Erythroblast (primary cell): ENCODE measurements at places on chromosomes 12 and 14.

GRCh38 chr14:74144789-74145188, 60.0 kb downstream of the LIN52 start:
- DNase-seq: peak; percentile 18

DNA sequence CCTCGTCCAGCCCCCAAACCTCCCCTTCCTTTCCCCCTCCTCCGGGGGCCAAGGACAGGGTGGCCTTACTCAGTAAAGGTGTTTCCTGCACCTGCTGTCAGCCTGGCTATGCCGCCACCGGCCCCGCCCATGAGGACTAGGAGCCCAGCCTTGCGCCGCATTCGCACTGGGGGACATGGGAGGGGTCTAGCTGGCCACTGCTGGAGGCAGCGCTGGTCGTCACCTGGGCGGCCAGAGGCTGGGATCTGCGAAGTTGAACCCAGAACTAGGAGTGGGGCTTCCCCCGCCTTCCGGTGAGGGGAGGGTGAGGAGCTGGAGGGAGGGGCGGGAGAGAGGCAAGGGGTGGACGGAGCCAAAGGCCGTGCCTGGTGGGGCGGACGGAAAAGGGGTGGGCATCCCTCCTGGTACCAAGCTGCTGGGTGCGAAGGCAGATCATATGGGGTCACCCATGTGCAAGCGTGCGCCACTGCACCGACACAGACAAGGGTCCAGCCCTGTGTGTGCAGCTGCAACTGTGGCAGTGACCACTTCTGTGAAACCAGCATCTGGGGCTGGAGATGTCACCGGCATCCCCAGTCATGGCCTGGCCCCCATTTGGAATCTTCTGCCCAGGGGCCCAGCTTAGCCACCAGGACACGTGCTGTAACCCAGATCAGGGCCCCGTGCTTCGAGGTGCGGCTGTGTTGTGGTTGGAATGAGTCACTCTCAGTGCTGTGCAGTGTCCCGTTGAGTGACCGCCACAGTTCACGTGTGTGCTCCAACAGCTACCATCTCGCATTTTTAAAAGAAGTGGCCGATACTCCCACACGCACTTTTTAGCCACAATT, 8.5 kb downstream of the AMN start:
- DNase-seq: no peak

GRCh38 chr12:128611736-128612135, 212.0 kb downstream of the SLC15A4 start:
- DNase-seq: no peak

DNA sequence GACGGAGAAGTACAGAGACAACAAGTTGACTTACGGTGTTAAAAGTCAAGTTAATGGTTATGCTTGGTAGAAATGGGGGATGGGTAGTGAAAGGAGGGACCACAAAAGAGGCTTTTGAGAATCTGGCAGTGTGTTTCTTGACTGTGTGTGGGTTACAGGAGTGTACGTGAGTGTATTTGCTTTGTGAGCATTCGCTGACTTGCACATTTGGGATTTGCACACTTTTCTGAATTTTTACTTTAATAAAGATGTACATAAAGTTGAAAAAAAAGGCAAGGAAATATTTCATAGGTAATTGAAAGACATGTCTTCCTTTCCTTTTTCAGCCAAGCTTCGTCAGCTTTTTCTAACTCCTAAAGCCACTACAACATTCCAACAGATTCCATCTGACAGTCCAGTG, 28.6 kb upstream of the CCDC91 start:
- DNase-seq: no peak

DNA sequence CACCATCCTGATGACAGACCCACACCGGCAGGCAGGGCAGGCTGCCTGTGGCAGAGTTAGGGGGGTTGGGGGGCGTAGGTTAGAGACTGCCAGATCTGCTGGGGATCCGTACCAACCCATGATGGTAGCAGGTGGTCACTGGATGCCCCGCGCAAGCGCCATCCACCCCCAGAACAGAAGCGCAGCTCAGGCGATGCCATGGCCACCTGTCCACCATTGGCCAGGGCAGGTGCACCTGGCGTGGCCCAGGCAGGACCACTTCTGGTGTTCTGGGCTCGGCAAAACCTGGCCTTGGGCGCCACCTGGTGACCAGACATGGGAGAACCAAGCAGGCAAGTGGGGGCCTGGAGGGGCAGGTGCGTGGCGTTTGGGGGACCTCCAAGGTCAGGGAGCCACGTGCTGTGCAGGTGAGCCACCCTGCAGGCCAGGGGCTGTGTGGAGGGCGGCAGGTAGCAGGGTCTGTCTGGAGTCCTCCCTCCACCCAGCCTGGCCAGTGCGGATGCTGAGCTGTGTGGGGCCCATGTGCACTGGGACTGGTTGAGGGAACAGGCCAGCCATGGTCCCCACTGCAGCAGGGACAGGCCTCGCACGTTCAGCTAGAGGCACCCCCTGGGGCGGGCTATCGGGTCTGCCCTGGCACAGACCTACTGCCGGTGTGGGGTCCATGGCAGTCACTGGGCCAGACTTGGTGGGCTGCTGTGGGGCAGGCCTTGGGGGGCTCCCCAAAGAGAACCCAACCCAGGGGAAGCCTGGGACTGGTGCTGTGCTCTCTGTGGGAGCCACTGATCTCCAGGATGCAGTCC, 15.6 kb downstream of the BAG5 start:
- peak; percentile 85 for DNase-seq

DNA sequence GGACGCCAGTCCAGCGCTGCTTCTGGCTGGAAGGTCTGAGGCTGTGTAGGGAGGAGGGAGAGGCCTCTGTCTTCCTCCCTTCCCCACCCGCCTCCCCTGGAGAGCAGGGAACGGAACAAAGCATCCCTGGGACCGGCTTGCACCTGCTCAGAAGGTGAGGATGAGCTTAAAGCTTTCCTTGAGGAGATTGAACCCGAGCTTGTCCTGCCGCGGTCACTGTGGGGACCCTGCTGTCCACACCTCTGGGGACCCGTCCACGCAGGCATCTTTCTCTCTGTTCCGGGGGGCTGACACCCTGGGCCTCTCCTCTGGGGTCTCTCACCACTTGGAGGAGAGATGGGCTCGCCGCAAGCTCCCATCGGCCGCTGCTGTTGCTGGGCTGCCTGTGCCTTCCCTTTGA, 33.2 kb upstream of the SFSWAP start:
- DNase-seq: no peak

DNA sequence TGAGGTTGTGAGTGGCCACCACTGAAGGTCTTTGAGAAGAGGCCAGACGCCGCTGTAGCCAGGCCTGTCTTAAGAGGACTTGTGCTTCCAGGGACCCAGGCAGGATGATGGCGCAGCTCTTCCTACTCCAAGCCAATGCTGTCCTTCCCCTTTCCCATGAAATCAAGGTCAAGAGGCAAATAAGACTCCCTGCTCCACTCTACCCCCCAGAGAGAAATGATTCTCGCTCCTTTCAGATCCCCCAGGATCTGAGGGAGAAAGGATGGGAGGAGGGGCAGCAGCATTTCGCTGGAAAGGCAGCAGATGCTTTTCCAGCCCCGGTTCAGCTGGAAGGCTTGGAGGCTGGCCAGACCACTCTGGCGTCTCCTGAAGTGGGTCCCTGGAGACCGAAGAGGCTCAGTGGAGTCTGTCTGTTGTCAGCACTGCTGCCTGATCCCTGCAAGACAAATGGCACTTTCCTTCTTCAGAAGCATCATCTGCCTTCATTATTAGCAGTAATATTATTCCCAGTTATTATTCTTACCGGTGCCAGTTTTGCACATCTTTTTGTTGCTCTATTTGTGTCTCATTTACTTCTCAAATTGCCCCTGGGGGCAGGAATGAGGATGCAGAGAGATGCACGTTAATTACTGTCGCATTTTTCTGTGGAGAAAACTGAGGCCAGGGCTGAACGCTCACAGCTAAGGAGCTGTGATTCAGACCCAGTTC, 51.4 kb downstream of the C14orf132 start:
- DNase-seq: no peak

GRCh38 chr14:50741567-50741966, 73.5 kb upstream of the SAV1 start:
- DNase-seq: no peak

- no peak for DNase-seq
These were observed 28.8 kb downstream of the OAS2 start for GRCh38 chr12:113007166-113007565.

DNA sequence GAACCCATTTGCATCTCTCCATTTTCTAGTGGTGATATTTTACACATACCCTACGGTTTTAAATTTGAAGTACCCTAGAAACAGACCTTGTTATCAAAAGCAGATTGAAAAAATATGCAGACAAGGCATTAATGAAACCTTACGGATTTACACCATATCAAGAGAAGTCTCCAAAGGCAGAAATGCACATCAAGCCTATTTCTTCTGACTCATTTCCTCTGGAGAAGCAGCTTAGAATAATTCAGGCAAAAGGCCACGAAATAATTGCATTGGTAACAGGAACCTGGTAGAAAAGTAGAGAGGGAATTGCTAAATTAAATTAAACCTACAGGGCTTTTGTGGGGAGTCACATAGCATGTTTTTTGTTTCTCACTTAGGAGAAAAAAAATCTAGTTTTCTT, 34.7 kb downstream of the KICS2 start:
- no peak for DNase-seq

DNA sequence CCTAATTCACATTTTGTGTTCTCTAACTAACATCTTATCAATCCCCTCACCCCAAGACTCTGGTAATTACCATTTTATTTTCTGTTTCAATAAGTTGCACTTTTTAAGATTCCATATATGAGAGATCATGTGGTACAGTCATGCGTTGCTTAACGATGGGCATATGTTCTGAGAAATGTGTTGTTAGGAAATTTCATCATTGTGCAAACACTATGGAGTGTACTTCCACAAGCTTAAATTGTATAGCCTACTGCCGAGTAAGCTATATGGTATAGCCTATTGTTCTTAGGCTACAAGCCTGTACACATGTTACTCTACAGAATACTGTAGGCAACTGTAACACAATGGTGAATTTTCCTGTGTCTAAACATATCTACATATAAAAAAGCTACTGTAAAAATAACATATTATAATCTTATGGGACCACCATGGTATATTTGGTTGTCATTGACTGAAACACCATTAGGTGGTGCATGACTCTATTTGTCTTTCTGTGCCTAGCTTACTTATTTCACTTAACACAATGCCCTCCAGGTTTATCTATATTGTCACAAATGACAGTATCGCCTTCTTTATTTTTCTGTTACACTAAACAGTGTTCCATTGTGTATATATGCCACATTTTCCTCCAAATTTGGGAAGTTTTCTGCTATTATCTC, 473.4 kb upstream of the LMO3 start:
- DNase-seq: no peak

GRCh38 chr12:108850854-108851573, 6.4 kb downstream of the SSH1 start:
- peak; percentile 45 for DNase-seq

DNA sequence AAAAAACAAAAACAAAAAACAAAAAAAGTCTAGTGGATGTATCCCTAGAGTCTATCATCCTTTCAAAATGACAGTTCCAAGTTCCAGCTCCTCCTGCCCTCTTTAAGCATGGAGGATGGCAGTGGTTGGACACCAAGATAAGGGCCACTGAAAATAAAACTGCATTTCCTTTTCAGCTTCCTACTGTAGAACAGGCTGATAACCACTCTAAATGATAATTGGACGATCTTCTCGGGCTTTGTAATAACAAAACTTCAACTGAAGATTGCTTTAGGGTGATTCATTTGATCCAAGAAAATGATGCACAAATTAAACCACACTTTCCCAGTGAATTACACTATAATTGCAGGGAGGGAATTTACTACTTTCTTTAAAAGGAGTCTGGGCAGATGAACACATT, 42.2 kb upstream of the CRACR2A start:
- no peak for DNase-seq

DNA sequence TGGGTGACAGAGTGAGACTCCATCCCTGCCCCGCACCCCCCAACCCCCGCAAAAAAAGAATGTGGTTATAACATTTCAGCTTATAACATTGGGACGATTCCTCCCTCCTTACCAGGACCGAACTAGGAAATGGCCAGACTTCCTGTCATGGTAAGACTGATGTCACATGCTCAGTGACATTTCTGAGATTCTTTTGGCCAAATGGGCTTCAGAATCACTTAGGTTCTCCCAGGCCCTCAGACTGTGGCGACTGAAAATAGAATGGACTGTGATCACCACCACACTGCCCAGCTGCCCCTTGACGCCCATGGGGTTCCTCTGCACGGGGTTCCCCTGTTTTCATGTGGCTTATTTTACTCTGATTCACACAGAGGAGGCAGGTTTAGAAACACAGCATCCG, 115.0 kb upstream of the EVL start:
- no peak for DNase-seq

GRCh38 chr12:67633708-67634107, 14.8 kb upstream of the DYRK2 start:
- DNase-seq: no peak

DNA sequence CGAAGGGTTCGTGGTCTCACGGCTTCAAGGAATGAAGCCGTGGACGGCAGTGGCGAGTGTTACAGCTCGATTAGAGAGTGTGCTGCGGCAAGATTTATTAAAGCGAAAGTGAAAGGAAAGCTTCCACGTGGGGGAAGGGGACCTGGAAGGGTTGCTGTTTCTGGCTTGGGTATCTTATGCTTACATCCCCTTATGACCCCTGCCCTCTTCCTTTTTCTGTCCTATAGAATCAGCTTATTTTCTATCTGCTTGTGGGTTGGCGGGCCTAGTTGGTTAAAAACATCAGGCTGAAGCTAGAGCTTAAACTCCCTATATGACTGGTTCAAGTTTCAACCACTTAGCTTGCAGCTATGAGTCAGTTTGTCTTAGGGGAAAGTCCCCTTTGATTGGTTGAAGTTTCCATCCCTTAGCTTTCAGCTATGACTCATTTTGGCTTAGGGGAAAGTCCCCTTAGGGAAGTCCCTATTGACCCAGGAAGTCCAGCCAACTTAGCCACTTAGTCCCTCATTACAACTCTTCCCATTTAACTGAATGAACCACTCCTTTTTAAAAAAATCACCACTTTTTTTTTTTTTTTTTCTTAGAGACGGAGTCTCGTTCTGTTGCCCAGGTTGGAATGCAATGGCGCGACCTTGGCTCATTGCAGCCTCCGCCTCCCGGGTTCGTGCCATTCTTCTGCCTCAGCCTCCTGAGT, 1494.7 kb upstream of the TMEM132C start:
- DNase-seq: peak; percentile 1

- no peak for DNase-seq
These were observed 797.1 kb downstream of the NRXN3 start for GRCh38 chr14:78967111-78967809.

DNA sequence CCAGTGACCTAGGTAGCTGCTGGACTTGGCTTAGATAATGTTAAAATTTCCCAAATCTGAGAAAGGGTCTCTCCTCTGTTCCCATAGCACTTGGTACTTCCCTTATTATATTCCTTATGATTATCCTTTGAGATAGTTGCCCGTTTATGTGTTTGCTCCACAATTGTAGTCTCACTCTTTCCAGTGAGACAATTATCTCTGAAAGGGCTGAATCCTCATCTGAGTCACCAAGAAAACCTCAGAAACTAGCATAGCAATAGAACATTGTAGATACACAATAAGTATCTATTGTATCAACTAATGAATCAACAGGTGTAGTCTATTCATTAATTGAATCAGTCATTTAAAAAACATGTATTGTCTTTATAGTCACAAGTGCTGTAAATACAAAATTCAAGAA, 119.1 kb upstream of the FAR2 start:
- no peak for DNase-seq

- DNase-seq: no peak
These were observed 178.2 kb downstream of the BCL11B start for GRCh38 chr14:99093532-99094517.
